ENCODE measurements at places on chromosomes 6 and 20.

DNA sequence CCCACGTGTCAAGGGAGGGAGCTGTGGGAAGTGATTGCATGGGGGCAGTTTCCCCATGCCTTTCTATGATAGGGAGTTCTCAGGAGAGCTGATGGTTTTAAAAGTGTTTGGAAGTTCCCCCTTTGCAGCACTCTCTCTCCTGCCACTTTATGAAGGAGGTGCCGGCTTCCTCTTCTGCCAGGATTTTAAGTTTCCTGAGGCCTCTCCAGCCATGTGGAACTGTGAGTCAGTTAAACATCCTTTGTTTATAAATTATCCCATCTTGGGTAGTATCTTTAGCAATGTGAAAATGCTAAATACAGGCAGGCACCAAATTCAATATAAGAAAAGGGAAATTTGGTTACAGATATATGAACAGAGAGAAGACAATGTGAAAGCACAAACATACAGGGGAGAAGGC lies 96.4 kb upstream of the EPHA7 start:
- no peak for DNase-seq

GRCh38 chr6:1251198-1252155 lies 60.4 kb upstream of the FOXQ1 start:
- no peak for DNase-seq

- DNase-seq = peak; percentile 30
These were observed 9.3 kb upstream of the NQO2 start for GRCh38 chr6:2990248-2990931.

DNA sequence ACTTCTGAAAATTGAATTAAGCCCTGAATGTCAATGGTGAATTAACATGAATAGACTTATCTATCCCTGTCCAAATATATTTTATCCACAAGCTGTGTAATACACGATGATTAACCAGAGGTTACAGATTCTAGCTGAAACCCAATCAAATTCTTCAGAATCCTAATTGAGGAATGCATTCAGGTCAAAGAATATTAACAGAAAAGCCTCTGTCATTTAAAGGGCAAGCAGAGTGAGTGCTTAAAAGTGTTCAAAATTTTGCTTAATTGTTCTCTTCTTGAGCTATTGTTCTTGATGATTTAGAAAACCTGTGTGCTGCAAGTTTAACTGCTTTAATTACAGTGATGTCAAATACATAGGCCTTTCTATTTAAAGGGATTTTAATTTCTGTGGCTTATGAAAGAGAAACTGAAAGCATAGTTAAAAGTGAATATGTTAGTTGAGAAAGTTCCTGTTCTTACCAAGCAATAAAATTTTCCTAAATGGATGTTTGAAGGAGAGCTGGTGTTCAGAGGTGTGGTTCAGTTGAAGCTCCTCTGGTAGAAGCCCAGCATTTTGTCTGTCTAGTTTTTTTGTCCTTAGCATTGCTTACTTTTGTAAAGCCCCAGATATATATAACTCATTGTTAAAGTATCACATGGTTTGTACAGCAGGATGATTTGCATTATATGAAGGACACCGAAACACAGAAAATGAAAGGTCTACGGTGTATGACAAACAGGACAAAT lies 466.3 kb upstream of the PLCB4 start:
- DNase-seq = no peak

- no peak for DNase-seq
These were observed 20.9 kb downstream of the RAB44 start for GRCh38 chr6:36718560-36718959.

DNA sequence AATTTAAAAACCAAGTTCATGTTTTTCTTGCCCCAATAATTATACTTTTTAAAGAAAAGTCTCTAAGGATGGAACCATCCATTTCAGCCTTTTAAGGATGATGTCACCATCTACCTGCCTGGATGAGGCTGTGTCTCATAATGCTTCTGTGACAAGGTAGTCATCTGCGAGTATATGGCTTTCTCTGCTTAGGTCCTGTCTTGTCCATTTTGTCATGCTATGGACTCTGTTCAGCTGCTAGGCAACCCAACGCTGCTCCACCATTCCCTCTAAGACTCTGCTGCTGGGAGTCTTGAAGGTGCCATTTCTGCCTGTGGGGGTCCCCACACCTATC lies 459.8 kb upstream of the RUNX2 start:
- no peak for DNase-seq

DNA sequence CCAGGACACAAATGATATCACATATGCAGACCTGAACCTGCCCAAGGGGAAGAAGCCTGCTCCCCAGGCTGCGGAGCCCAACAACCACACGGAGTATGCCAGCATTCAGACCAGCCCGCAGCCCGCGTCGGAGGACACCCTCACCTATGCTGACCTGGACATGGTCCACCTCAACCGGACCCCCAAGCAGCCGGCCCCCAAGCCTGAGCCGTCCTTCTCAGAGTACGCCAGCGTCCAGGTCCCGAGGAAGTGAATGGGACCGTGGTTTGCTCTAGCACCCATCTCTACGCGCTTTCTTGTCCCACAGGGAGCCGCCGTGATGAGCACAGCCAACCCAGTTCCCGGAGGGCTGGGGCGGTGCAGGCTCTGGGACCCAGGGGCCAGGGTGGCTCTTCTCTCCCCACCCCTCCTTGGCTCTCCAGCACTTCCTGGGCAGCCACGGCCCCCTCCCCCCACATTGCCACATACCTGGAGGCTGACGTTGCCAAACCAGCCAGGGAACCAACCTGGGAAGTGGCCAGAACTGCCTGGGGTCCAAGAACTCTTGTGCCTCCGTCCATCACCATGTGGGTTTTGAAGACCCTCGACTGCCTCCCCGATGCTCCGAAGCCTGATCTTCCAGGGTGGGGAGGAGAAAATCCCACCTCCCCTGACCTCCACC lies 42.2 kb downstream of the SIRPA start:
- no peak for DNase-seq

DNA sequence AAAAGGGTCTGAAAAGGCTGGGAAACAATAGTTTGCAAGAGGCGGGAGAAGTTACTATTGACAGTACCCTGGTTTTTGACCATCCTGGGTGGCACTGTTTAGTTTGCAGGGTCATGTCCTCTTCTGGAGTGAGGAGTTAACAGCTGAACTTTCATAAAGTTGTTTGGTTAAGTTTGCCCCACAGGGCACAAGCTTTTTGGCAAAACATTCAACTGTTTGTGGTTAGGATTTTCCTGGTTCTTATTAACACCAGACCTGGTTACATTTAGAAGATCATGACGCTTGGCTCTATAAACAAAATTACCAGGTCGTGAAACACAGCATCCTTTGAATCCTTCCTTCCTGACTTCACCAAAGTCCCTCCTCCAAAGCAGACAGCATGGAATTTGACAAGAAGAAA lies 106.1 kb downstream of the RIN2 start:
- DNase-seq = no peak

DNA sequence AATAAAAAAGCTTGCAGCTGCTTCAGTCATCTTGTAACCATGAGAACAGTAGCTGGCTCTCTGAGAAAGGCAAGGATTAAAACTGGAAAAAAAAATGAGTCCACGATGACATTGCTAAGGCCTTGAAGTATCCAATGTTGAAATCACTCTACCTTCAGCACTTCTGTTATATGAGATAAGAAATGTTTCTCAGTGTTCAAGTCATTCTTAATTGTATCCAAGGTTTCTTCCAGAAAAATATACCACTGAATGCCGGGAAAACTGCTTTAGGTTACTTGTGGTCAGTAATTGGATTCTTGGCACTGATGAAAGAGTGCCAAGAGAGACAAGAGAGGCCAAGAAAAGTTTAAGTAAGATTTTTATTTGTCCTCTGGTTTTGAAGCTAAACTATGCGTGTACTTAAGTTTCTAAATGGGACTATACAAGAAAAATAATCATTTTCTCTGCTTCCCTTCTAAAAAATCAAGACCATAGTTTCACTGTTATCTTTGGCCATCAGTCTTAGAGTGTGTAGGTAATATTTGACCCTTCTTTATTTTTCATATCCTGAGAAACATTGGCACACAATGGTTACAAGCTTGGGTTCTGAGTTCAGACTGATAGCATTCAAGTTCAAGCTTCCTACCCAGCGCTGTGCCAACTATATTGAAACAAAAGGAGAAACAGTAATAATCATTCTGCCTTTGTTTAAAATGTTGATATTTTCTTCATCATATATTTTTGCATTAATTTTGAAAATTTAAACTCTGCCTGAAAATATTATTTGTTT lies 84.6 kb downstream of the TRDN start:
- no peak for DNase-seq

GRCh38 chr6:129381885-129382284 lies 328.1 kb downstream of the ARHGAP18 start:
- DNase-seq = no peak

GRCh38 chr20:50913690-50914375 lies 17.4 kb downstream of the ADNP start:
- peak; percentile 47 for DNase-seq

- DNase-seq = no peak
These were observed 437.7 kb upstream of the ADGRB3 start for GRCh38 chr6:68197356-68197755.

- peak; percentile 51 for DNase-seq
These were observed 16.6 kb upstream of the CCND3 start for GRCh38 chr6:41958022-41958856.

- DNase-seq = no peak
These were observed 192.6 kb upstream of the RAB32 start for GRCh38 chr6:146351018-146351417.

- DNase-seq = no peak
These were observed 52.3 kb downstream of the RNGTT start for GRCh38 chr6:88910922-88911778.

All from activated T-cell treated with anti-CD3 and anti-CD28 coated beads, Interleukin-2, amount 50 U/mL, for 72 hours (primary cell).